ENCODE measurements at places on chromosomes 4 and X.
A peak's percentile ranks its signal among the peaks of the same experiment; 100 is the strongest.

DNA sequence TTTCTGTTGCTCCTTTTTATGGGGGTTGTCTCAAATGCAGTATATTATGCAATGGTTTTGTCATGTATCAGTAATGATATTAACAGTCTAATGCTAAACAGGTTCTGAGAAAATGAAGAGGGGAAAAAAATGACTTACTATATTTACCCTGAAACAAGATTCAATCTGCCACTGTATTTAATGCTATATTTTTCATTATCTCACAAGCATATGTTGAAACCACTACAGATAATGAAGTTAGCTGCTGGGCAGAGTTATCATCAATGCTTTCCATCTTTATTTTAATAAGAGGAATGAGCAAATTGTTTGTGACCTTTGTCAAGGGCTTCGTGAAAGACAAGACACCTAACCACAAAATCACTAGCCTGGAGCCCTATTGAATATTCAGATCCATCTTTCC lies 32.6 kb upstream of the NAA11 start:
- DNase-seq = no peak

GRCh38 chr4:105236202-105236915 lies 89.7 kb downstream of the TET2 start:
- DNase-seq = no peak

DNA sequence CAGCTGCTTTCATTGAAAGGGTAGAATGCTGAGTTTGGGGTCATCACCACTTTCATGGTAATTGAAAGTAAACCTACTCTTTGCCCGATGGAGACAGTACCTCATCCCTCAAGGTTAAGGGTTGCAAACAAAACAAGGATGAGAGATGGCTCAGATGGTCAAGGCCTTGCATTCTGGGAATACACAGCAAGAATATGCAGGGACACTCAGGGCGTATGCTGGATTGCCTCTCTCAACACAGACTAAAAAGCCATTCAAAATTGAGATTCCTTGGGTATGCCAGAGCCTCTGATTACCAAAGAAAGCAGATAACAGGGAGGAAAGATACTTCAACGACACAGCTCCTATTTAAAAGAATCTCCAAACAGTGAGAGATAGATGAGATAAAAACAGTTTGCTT lies 310.4 kb downstream of the ARAP2 start:
- no peak for DNase-seq

DNA sequence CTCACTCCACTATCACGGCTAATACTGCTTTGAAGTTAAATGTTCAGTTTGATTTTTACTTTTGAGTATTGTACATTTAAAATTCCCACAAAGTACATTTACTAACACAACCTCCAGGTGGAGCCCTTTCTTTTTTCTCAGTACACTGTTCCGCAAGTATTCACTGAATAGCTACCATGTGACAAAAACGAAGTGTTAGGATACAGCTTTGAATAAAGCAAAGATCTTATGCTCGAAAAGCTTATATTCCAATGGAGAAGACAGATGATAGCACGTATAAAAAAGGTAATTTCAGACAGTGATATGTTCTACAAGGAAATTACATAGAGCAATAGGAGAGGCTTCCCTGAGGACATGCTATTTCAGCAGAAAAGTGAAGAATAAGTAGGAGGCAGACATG lies 60.7 kb upstream of the ABCG2 start:
- no peak for DNase-seq

GRCh38 chrX:16771483-16772398 lies 14.5 kb upstream of the TXLNG start:
- no peak for DNase-seq

GRCh38 chrX:111008126-111008525 lies 87.9 kb upstream of the PAK3 start:
- DNase-seq = no peak

GRCh38 chr4:184292877-184293276 lies 75.2 kb upstream of the ENPP6 start:
- no peak for DNase-seq

GRCh38 chrX:150704030-150704613 lies 10.9 kb downstream of the MTMR1 start:
- no peak for DNase-seq

DNA sequence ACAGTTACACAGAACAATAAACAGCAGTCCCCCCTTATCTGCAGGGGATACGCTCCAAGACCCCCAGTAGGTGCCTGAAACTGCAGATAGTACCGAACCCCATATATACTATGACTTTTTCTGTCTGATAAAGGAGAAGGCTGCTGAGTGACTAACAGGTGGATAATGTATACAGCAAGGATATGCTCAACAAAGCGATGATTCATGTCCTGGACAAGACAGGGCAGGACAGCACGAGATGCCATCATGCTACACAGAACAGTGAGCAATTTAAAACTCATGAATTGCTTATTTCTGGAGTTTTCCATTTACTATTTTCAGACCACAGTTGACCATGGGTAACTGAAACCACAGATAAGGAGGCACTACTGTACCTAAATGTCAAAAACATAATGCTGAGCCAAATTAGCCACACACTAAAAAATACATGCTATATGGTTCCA lies 76.1 kb downstream of the MANBA start:
- DNase-seq = no peak

GRCh38 chr4:94160774-94161173 lies 46.9 kb upstream of the SMARCAD1 start:
- no peak for DNase-seq

DNA sequence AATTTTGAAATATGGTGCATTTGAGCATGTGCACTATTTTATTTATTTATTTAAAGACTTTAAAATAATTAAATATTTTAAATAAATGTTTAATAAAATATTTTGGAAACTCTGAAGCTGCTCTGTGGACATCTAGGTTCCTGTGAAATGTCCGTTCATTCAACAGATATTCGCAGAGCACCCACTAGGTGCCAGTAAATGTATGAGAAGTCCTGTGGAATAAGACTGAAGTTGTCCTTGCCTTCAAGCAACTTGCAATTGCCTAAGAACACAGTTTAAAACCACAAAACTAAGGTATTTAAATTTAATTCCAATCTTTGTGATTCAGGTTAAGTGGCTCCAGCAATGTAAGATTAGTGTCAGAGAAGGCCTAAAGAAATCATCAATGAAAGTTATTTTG lies 306.7 kb downstream of the GBA3 start:
- no peak for DNase-seq

DNA sequence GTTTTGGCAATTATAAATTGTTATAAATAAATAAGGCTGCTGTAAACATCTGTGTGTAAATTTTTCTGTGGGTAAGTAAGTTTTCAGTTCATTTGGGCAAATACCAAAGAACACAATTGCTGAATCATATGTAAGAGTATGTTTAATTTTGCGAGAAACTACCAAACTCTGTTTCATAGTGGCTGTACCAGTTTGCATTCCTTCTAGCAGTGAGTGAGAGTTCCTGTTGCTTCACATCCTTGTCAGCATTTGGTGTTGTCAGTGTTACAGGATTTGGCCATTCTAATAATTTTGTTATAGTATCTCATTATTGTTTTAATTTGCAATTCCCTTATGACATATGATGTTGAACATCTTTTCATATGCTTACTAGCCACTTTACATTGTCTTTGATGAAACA lies 48.4 kb downstream of the ARFIP1 start:
- no peak for DNase-seq

DNA sequence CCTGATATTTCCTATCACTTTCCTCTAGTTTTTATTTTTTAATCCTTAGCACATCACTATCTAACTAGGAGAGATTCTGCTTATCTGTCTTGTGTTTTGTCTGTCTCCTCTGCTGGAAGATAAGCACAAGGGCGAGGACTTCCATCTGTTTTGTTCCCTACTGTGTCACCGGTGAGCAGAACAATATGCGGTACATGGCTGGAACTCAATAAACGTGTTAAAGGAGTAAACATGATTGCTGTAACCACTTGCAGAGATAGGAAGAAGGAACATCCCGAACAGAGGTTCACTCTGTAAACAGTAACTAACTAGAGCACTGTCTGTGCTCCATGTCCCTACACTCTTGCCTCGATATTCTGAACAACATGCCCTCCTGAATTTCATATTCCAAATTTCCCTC lies 5.2 kb downstream of the HS3ST1 start:
- no peak for DNase-seq

DNA sequence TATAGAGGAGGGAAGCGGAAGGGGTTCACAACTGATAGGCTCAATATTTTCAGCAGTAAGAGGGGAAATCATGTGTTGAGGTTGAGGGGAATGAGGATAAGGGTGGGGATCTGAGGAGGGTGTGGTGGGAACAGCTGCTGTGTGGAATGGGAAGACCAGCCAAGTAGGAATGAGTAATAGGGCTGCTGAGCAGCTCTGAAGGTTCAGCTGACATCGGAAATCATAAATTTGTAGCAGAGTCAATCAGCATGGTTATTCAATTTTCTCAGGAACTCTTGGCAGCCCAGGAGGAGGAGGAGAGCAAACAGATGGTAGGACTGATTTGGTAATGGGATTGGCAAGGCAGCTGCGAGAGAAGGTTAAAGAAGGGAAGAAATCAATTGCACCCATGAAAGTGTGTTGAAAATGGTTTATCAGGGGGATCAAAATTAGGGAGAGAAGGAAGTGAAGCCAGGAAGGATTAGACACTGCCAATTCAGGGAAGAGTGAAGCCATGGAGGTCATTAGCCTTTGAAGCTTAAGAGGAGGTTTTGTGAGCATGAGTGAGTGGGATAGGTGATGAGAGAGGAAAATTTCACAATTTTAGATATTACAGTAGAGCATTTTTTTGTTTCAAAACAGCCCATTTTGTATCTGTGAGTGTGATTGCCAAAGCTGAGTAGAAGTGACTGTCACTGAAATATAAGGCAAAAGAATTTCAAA lies 82.6 kb downstream of the PCDH7 start:
- no peak for DNase-seq

- peak; percentile 16 for DNase-seq
Observed at GRCh38 chr4:169485791-169486742, 126.3 kb downstream of the NEK1 start.

- DNase-seq = no peak
Observed at GRCh38 chrX:18574591-18574990, 97.3 kb downstream of the RS1 start.

GRCh38 chr4:58219179-58219578 lies 1109.0 kb upstream of the IGFBP7 start:
- no peak for DNase-seq

- DNase-seq = no peak
Observed at GRCh38 chr4:111494971-111495370, 650.3 kb upstream of the FAM241A start.

GRCh38 chrX:914206-914605 lies 283.6 kb downstream of the SHOX start:
- DNase-seq = no peak

GRCh38 chrX:20947411-20947912 lies 426.8 kb upstream of the CNKSR2 start:
- DNase-seq = no peak

- no peak for DNase-seq
Observed at GRCh38 chr4:74665346-74665745, 129.0 kb downstream of the BTC start.

GRCh38 chr4:81505004-81505598 lies 33.4 kb upstream of the RASGEF1B start:
- peak; percentile 60 for DNase-seq

DNA sequence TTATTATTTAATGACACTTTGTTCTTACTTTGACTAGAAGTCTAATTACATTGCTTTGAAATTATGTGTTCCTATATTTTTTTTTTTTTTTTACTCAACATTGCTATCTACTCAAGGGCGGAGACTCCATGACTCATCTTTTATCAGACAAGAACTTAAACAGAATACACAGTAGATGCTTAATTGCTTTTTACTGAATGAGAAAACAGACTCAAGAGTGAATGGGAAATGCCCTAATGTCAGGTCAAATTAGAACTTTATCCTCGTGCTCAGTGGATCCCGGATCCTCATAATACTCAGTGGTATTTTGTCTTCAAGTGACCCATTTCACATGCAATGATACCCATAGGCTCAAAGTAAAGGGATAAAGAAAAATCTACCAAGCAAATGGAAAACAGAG lies 954.5 kb upstream of the IGFBP7 start:
- DNase-seq = no peak

- DNase-seq = no peak
Observed at GRCh38 chr4:109171070-109171469, 131.4 kb downstream of the COL25A1 start.

GRCh38 chr4:169485086-169485485 lies 127.3 kb downstream of the NEK1 start:
- DNase-seq = no peak

DNA sequence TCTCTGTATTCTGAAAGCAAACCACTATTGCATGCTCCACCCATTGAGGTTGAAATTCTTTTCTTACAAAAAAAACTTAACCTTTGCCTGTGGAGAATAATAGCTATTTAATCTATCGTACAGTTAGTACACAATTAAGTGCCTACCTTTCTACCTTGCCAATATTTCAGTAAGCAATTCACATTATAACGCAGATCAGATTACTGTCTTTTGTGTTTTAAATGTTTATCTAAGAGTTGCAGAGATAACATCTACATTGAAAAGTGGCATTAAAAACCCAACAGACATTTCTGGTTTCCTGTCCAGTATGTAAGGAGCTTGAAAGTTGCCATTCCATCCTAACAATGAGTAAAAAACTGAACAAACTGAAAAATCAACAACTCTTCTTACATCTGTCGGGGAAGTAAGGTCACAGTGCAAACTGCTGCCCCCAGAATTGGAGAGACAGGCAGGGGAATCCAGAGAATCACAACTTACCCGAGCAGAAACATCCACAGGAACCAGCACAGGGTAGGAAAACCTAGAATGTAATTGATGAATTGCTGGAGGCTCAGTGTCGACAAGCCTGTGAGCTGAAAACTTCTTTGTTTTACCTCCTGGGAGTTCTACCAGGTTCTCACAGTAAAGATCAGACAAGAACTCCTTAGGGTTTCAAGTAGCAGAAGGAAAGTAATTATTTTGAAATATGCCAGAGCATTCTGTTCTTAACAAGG lies 27.3 kb upstream of the ACSL4 start:
- no peak for DNase-seq

DNA sequence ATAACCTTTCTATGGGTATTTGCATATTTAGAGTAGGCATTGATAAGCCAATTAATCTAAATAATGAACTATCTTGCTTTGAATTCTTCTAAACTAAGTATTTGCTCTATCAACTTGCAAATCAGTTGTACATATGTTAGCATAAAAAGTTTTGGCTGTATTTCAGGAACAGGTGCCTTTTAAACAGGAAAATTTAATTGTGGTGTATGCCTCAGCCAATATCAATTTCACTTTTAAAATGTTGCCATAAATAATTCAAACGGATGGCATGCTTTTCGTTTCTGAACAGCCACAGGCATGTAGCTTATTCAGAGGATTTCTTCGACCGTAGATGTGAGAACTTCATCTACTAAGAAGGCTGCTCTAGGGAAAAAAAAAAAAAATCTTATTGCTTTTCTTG lies 99.9 kb downstream of the DCLK2 start:
- no peak for DNase-seq

- DNase-seq = no peak
Observed at GRCh38 chrX:17638731-17639130, 98.6 kb upstream of the SCML1 start.
